ENCODE measurements at places on chromosomes 5 and 9. TPM values are rescaled to one million over a fixed set of nuclear protein-coding genes. Genes with fewer than 3 reads are reported as not detected.

GRCh38 chr9:24451346-24451745 is 94.4 kb downstream of the IZUMO3 start:
- DNase-seq, result no peak

- no peak for DNase-seq
These were observed 2.0 kb downstream of the PIK3R1 start for GRCh38 chr5:68217528-68217927.

- DNase-seq, result no peak
These were observed 63.6 kb upstream of the UBAC1 start for GRCh38 chr9:136024696-136025316.

- DNase-seq, result no peak
These were observed 56.5 kb upstream of the CDKN2B start for GRCh38 chr9:22065431-22066200.

GRCh38 chr9:91075279-91075678 is 273.7 kb downstream of the SYK start:
- DNase-seq, result no peak

GRCh38 chr9:134178768-134179551 is 14.6 kb upstream of the RNU6ATAC start:
- no peak for DNase-seq

Gene JAK2
- total RNA-seq, result 29.3 TPM

DNA sequence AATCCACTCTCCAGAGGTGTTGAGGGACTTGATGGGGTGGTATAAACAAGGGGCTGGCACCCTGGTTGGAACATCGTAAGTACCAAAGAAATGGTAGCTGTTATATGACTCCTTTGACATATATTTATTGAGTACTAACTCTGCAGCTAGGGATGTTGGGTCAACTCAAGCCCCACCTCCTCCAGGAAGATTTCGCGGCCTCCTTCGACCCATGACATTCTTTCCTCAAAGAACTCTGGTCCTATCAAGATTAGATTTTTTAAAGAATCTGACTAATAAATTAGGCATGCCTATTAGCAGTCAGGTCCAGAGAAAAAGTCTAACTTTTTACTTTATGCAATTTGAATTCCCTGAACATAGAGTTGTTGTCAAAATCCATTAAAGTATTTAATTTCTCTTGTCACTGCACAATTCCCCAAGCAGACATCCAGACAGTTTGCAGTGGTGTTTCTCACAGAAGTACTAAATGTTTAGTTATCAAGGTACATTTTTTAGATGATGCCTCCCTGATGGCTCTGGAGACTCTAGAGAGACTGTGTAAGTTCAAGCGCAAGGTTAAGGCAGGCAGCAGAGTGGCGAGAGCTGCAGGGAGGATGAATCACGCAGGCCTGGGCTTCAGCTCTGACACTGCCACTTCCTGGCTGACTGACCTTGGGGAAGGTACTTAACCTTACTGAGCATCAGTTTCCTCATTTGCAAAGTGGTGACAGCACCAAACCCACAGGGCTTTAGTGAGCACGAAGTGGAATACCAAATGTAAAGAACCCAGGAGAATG is 209.6 kb downstream of the TTLL11 start:
- DNase-seq, result no peak

- DNase-seq, result no peak
These were observed 306.4 kb upstream of the PAPPA start for GRCh38 chr9:115847216-115847615.

Gene OR2K2
- not detected for total RNA-seq

Gene CDKN2B-AS1
- 0.42 TPM for total RNA-seq

DNA sequence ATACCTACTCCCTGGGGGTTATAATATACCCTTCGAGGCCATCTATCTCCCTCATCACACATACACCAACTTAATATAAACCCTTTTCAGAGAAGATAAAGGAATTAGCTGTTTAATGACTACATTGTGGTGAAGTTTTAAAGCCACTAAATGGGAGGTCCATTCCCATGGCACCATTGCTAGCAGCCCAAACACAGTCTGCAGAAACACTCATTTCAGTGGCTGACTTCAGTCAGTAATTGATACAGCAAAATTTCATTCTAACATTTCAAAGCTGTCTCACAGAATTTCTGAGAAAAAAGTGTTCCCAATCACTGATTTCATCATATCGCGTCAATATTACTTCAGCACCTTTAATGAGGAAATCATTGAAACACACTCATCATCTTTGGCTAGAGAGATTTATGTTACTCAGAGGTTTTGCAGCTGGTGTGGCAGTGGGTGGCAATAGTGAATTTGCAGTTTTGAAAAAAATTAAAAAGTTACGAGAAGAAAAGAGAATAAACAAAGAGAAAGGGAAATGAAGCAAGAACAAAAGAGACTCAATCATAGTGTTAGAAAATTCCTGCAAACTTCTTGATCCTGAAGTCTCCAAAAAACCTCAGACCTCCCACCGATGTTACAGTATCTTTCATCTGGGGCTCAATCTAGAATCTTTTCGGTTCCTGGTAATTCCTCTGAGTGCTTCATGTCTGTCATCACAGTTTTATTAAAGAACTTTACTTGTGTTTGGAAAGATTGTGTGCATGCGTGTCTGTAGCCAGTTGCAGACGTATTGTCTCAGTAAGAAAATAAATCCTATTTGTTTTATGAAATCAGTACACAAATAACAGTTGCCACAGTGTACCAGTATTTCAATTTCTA is 105.0 kb downstream of the ERCC6L2 start:
- DNase-seq, result no peak

Gene TERT
- total RNA-seq, result 10.1 TPM

- peak; percentile 64 for DNase-seq
These were observed 574 bp downstream of the SLC35A4 start for GRCh38 chr5:140565024-140565779.

DNA sequence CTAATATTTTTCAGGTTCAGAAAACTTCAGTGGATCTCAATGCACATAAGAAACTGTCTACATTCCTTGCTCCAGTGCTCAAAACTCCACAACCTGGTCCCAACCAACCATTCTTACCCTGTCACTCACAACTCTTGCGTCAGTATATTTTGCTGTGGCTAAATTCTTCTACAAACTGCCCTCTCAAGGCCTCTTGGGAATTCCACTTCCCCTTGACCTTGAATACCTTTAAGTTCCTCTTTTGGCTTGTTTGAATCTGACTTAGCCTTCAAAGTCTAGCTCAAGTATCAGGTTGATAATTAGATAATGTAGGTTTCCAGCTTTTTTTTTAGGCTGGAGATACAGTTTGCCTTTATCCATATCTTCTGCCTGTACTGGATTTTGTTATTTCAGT is 128.3 kb downstream of the SLF1 start:
- no peak for DNase-seq

- no peak for DNase-seq
These were observed 18.6 kb upstream of the NOTCH1 start for GRCh38 chr9:136564379-136564988.

Gene TMEM252
- not detected for total RNA-seq

DNA sequence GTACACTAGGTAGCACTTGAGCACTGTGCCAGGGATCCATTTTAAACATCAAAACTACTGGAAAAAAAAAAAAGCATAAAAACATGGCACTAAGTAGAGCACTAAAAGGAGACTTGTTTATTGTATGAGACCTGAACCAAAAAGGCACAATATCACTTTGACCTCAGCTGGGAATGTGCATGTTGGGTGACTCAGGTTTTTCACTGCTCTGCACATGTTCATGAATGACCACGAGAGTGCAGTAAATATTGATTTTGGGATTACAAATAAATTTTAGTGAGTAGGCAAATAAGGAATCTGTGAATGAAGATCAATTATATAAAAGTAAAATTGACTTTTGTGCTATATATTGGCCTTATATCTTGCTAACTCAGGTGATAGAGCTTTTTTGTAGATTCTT is 11.8 kb downstream of the RMI1 start:
- no peak for DNase-seq

Gene FAXDC2
- total RNA-seq, result not detected

- no peak for DNase-seq
These were observed 34.8 kb upstream of the HRH2 start for GRCh38 chr5:175623088-175623487.

Gene PAEP
- total RNA-seq, result not detected
